ENCODE measurements at places on chromosomes 11 and 22.
A peak's percentile ranks its signal among the peaks of the same experiment; 100 is the strongest.

DNA sequence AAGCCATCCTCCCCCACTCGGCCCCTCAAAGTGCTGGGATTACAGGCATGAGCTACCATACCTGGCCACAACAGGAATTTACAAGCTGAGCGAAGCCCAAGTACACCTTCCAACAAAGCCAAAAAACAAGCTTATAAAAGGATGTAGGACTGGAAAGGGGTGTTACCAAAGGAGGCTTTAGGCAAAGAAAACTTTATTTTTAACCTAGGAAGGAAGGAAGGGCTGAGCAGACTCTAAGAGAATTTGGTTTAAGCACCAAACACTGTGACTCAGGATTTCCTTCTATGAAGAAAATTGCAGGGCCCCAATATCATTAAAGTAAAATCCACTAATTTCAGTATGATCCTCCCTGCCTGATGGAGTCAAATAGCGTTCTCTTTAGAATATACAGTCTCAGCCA, 12.1 kb downstream of the DENND5A start:
- DNase-seq = no peak

DNA sequence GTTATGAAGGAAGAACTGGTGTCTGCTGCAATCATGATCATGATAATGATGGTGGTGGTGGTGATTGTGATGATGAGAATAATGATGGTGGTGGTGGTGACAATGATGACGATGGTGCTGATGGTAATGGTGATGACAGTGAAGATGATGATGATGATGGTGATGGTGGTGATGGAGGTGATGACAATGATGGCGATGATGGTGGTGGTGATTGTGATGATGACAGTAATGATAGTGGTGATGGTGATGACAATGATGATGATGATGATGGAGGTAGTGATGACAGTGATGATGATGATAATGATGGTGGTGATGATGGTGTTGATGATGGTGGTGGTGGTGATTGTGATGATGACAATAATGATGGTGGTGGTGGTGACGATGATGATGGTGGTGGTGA, 52.8 kb upstream of the ANO1 start:
- no peak for DNase-seq

DNA sequence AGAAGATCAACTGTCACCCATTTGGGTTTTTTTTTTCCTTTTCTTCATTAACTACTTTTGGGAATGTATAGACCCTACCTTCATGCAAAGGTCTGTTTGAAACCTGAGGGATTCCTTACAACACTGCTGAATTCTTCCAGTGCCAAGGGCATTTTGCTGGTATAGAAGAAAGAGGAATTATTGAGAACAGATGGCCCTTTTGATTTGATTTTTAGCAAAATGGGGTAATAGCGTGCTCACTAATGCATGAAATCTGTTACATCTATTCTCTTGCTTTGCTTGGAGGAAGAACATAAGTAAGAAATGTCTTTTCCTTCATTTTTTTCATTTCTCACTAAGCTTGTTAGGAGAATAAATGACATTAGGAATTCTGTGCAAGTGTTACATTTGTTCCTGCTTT, 501.9 kb downstream of the TMEM135 start:
- DNase-seq = no peak

- DNase-seq = peak; percentile 78
Measured at GRCh38 chr11:62556108-62556874, 9.7 kb upstream of the AHNAK start.

GRCh38 chr11:102622258-102622657, 2.9 kb downstream of the MMP20 start:
- no peak for DNase-seq

GRCh38 chr11:20119315-20119714, 41.0 kb downstream of the DBX1 start:
- DNase-seq = no peak

- no peak for DNase-seq
Measured at GRCh38 chr22:46162285-46162684, 12.0 kb downstream of the PPARA start.

DNA sequence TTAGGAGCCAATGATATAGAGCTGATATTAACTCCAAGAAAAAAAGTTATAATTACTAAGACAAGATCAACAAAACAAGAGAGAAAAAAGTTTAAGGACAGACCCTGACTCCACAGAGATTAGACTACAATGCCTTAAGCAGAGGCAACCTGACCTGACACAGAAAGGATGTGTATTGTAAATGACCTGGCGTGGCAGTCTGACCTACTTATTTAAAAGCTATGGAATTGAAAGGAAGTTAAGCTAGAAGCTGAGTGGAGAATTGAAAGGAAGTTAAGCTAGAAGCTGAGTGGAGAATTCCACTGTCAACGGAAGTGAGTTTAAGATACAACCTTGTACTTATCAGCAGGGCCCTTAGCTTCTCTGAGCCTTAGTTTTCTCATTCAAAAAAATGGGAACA, 885.4 kb downstream of the OPCML start:
- DNase-seq = no peak

DNA sequence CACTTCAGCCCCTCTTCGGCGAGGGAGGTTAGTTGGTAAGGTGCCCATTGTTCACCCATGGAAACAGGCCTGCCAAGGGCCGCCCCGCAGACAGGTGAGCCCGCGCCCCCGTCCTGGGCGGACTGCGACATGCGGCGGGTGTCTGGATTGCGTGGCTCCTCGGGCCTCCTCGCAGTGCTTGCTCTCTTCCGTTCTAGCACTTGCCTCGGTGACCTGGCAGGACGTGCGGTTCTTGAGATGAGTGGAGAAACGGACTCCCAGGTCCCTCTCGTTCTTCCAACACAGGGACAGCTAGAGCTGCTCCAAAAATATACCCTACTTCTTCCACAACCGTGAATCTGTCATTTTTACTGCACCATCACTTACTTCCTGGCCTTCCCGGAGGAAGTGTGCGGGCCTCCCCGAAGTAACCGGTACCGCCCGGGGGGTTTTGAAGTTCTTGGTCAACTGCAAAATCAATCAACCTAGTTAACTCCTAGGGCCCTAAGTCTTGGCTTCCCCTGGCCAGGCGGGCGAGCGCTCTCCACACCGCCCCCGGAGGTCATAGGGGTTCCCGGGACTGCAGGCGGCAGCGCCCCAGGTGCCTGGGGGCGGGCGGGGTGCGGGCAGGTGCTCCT, 745 bp upstream of the ZBTB44 start:
- DNase-seq = peak; percentile 75

- no peak for DNase-seq
Measured at GRCh38 chr22:39935116-39935515, 25.1 kb upstream of the TMA7B start.

DNA sequence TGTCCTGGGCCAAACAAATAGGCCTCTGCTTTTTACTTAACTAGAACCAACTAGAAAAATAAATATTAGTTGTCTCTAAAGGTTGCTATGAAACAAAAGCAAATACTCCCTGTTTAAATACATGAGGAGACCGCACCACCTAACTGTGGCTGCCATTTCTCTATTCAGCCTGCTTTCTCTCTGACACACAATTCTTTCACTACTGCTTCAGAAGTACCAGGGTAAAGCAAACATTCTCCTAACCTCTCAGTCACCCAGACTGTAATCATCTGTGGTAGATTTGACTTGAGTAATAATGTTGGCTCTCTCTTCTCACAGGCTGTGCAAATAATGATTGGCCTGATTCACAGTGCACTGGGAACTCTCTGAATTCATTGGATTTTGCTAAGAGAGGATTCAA, 41.0 kb upstream of the MS4A8 start:
- no peak for DNase-seq

GRCh38 chr11:30282289-30282631, 40.6 kb upstream of the ARL14EP start:
- DNase-seq = peak; percentile 25

DNA sequence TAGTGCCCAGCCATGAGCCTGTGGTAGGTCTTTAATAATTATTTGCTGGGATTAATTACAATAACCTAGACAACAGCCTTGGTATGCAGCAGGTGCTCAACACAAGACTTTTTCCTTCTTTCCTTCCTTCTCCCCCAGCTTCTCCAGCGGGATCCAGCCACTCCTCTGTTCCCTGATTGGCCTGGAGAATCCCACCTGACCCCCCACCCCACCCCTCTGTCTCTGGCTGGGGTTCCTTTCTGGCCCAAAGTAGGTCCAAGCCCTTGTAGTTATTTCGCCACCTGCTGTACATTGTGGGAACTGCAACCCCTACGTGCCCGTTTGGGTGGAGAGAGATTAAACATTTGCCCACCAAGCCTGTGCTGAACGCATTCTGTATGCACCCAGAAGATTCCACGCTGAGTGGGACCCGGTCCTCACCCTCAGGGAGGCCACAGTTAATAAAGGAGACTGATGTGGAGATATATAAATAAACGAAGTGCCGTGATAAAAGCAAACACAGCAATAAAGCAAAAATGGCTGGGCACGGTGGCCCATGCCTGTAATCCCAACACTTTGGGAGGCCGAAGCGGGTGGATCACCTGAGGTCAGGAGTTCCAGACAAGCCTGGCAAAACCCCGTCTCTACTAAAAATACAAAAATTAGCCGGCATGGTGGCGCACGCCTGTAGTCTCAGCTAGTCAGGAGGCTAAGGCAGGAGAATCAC, 32.1 kb upstream of the DGKZ start:
- peak; percentile 41 for DNase-seq

DNA sequence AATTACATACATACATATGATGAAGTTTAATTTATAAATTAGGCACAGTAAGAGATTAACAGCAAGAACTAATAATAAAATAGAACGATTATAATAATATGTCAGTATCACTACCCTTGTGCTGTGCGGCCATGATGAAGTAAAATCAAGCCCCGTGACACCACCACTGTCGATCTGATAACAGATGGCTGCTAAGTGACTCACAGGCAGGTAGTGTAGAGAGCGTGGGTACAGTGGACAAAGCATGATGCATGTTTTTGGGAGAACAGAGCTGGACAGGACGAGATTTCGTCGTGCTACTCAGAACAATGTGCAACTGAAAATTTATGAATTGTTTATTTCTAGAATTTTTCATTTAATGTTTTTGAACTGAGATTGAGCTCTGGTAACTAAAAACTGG, 108.4 kb upstream of the TIMP3 start:
- no peak for DNase-seq

DNA sequence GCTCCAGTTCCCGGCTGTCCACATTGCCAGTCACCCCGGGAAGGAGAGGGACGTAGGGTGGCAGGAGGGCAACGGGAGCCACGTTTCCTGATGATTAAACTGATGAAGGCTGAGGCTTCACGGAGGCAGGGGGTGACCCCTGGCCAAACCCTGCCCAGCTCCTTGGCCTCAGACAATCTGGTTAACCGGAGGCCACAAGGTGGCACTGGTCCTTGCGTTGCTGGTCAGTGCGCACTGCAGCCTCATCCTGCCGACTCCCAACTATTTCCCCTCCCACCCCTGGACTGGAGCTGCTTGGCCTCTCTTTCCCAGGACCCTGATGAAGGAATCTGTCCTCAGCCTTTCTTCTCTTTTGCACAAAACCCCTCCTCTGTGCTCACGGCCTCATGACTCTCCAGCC, 75.3 kb downstream of the PDE2A start:
- no peak for DNase-seq

DNA sequence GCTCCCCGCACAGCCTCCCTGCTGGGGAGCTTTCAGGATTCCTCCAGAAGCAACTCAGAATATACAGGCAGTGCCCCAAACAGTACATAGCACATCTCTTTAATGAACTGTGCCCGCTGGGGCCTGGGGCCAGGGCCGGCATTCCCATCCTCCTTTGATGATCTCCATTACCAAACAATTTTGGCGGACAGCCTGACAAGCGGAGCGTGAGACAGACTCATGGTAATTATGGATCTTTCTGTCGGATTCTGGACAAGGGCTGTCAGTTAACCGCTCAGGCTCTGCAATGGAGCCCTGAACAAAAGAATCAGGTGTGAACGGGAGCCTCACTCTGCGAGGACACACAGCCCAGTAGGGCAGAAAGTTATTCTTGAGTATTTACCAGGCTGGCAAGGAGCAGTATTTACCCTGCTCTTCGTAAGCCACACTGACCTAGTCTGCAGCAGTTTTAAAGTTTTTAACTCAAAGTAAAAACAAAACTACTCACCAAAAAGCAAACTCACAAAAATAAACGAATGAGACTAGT, 174.0 kb downstream of the TBC1D22A start:
- no peak for DNase-seq

- no peak for DNase-seq
Measured at GRCh38 chr11:20451568-20451967, 64.1 kb downstream of the PRMT3 start.

GRCh38 chr22:20777420-20778177, 3.7 kb downstream of the SERPIND1 start:
- no peak for DNase-seq

DNA sequence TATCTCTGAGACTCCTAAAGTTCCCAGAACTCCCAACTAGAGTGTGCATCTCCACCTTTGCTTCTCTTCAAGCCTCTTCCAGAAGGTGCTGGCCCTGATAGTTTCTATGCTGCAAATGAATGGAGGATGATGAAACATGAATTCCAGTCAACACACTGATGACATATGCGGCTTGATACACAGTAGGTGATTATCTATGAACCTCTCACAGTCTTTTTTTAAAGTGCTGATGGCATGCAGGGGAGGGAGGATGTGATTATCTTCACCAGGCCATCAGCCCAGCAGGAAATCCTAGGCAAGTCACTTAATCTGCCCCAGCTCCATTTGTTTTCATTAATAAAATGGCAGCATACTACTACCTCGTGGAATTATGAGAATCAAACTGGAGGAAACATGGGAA, 548.5 kb downstream of the SOX6 start:
- DNase-seq = no peak

- DNase-seq = no peak
Measured at GRCh38 chr11:23480736-23481135, 620.5 kb upstream of the CCDC179 start.

DNA sequence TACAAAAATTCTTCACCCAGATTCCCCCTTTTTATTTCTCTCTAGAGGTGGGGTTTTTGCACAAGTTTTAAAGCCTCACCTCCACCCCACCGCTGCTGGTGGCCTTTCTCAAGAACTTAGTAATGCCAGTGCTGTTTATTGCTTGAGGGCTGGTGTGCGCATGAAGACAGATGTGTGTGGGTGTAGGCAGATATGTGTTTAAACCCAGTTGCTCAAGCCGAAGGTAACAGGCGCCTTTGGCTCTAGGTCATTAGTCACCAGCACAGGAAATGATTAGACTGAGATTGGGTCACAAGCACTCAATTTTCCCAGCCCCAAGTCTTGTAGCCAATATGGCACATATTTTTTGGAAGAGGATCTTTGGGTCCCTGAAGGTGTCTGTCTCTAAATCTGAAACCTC, 2.7 kb upstream of the CLMP start:
- DNase-seq = no peak

DNA sequence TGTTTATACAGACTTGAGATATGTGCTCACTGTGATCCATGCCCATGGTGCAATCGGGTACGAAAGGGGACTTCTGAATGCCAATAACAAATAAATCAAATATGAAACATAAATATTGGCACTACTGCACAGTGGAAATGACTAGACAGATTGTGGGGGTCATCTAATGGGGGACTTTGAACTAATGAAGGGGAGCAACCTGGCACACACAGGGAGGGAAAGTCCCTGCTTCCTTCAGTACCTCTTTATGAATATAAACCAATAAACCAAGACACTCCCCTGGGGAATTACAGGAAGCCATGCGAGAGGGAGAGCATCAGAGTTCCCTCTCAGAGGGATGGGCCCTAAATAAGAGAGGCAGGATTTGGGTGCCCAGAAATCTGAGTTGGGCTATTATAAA, 21.1 kb downstream of the MIF start:
- DNase-seq = no peak

Measured in GM06990 (cell line).